ENCODE measurements at places on chromosomes 2 and 18.

GRCh38 chr18:13451661-13452387, 233.3 kb downstream of the LDLRAD4 start:
- no peak for DNase-seq

- DNase-seq, result no peak
Measured at GRCh38 chr2:206471524-206472062, 28.3 kb downstream of the ADAM23 start.

DNA sequence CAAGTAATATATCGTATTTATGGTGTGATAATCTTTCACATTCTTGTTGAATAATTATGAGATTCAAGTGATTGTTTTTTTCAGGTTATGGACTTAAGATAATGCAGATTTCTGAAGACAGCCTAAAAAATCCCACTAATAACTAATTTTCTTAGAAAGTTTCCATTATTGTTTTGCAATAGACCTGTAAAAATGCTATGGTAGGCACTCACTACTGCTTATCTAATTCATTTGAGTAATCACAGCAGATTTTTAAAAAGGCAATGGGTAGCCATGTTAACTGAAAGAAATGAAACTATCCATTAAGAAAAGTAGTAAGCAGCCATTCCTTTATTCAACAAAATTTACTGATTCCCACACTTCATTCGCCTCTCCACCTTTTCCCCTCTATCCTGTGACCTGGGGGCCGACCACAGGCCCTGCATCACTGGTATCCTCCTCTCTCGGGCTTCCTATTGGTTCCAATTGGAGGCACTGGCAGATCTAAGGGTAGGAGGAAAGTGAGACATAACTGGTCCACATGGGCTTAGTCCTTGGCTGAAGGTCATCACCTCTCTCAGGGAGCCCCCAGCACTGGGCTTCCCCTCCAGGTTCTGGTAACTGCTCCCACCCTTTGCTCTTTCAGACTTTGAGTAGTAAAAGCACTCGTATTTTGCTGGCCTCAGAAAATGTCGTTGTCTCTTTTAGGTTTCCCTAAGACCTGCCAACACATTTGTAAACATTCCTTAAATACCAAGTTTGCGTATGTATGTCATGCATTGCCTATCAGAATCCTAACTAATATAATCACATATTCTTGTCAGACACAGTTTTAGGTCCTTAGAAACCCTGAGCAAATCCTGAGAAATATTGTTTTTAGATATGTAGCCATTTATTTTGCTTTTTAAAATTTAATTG, 18.5 kb downstream of the RBMS1 start:
- no peak for DNase-seq

- no peak for DNase-seq
Measured at GRCh38 chr2:105969552-105969951, 224.5 kb downstream of the UXS1 start.

DNA sequence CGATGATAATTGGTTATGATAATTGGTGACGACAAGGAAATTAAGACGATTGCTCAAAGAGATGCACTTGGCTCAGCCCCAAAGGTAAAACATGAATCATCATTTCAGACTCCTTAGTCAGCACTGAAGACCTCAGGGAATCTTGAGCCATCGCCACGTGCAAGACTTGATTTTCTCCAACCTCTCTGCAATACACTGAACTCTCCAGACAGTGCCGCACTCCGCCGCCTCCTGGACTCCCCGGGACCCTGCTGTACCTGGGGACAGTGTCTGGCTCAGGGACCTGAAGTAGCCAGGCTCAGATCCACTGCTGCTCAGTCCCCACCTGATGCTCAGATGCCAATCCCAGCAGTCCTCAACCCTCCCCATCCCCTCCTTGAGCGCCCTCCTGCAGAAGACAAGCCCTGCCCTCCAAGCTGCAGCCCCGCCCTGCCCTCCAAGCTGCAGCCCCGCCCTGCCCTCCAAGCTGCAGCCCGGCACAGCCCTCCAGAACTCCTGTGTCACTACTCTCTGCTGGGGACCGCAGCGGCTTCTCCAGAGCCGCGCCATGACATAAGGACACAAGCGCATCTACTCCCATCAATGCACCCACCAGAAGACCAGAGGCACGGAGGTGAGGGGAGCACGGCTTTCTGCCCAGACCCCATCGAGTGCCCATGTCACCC, 1.1 kb downstream of the TMEM18 start:
- no peak for DNase-seq

- no peak for DNase-seq
Measured at GRCh38 chr2:43041661-43042360, 184.6 kb downstream of the ZFP36L2 start.

Measured in central memory CD8-positive, alpha-beta T cell (primary cell).